ENCODE measurements at places on chromosomes 16 and 17. TPM values are rescaled to one million over a fixed set of nuclear protein-coding genes. Genes with fewer than 3 reads are reported as not detected.

CHRNE gene
- total RNA-seq, result 0.82 TPM

NDUFB10 gene
- 76.6 TPM for total RNA-seq

MYH2 gene
- not detected for total RNA-seq

GHDC gene
- total RNA-seq, result 6.9 TPM

SMPD3 gene
- total RNA-seq, result 64.8 TPM

NPB gene
- total RNA-seq, result 1.2 TPM

DNA sequence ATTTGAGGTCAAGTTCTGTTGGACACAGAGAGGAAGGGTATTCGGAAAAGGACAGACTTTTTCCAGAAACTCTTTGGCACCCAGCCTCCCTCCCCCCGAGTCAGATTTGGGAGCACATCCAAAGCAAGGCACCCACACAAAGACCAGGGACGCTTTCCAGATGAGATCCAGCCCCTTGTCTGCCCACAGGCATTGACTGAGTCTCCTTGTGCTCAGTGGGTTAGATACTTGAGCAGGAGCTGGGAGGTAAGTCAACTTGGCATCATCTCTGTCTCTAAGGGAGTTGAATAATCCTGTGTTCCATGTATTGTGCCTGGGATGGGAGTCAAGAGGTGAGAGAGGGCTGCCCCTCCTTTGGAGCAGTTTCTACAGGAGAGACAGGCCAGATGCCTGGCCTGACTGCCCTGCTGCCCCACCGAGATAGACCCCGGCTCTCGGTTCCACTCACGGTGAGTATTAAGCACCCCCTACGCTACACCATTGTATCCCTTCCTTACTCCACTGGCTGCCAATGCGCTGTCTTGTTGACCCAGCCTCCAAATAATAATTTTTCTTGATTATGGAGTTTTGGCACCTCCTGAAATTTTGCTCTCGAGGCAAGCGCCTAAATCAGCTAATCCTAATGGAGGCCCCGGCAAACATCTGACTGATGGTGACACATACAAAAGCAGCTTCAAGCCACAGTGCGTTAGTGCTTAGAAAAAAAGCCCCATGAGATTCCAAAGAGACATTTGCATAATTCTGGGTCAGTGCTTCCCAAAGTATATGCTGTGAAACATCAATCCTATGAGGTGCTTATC is 29.6 kb upstream of the MAP3K14 start:
- no peak for DNase-seq

DNA sequence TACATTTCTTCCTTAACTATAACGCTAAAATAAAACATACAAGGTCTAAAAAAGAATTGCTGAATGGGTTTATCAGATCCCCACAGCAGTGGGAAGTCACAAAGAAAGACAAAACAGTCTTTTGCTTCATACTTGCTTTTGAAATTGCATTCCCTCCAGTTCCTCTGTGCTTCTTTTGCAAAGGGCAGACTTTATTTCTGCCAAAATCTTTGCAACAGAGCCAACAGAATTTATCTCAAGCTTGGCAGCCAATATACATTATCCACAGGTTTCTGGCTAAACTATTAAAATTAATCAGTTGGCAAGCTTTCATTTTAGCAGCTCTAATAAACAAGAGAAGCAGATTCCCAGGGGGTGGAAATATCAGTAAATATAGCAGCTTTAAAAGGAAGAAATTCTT is 378.9 kb upstream of the CA10 start:
- DNase-seq, result no peak

DNA sequence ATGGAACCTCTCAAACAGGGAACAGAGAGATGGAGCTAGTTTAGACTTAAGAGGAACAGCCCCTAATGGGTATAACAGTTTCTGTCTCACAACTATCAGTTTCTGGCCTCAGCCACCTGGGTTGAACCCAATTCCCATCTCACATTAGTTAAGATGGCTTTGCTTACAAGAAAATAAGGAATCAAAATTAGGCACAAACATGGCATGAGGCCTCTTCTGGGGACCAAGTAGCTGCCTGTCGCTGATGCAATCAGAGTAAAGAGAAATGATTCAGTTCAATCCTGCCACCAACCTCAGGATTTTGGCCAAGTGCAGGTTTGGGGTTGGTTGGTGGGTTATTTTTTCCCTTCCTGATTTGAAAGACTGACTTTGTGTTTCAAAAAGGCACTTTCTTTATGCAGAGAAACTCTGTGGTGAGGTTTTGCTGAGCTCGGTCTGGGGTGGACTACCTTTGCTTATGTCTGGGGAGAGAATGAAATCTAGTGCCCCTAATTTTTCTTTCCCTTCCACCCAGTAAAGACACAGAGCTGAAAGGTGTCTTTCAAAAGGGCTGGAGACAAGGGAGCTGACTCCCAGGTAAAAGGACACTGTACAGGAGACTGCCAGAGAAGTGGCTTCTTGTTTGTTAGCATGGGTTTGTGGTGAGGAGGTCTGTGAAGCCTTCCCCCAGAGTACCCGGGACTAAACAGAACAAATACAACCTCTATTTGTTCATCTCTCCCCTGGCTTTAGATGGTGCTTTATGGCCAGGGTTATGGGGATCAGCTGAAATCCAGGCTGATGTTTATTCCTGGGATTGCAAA is 44.8 kb upstream of the NFAT5 start:
- no peak for DNase-seq

DNA sequence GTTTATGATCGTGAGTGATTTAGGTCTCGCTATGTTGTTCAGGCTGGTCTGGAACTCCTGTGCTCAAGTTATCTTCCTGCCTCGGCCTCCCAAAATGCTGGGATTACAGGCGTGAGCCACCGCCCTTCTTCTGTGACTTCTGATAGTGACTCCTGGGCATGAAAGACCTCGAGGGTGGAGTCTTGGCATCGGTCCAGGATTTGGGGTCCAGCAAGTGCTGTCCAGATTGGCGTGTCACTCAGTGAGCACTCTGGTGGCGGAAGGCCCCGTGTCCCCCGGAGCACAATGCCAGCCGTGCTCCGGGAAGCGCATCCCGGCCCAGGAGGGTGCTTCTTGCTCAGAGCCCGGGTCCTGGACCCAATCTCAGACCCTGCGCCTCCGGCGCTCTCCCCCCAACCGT is 6.8 kb downstream of the OR1F1 start:
- no peak for DNase-seq

- no peak for DNase-seq
These were observed 9.1 kb upstream of the PHF12 start for GRCh38 chr17:28960256-28961061.

DNA sequence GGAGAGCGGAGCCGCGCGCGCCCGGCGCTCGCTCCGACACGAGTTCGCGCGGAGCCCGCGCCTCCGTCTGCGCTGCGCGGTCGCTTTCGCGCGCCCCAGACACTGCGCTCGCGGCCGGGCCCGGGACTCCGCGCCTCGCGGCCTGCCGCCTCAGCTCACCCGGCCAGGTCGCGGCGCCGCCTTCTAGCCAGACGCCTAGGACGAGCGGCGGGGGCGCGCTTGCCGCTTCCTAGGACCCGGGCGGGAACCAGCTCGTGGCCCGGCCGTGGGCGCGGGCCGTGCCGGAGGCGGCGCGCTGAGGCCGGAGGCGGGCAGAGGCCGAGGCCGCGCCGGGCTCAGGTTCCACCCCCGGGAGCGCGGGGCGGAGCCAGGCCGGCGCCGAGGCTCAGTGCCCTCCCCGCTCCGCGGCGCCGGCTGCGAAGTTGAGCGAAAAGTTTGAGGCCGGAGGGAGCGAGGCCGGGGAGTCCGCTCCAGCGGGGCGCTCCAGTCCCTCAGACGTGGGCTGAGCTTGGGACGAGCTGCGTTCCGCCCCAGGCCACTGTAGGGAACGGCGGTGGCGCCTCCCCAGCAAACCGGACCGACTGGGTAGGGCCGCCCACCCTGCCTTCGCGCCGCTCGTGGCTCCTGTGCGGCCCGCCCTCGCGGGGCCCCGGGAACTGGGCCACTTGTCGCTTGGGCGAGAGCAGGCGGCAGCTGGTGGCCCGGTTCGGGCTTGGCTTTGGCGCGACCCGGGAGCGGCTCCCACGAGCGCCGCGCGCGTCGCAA is at the start of gene SPHK1:
SPHK1 (plus strand) TSS at position 388 of the 765 bp plus-strand sequence. CDS start 1,036 bp downstream, outside the sequence.
- peak; percentile 82 for DNase-seq

- DNase-seq, result no peak
These were observed 5.9 kb downstream of the B3GNT9 start for GRCh38 chr16:67144943-67145342.

DNA sequence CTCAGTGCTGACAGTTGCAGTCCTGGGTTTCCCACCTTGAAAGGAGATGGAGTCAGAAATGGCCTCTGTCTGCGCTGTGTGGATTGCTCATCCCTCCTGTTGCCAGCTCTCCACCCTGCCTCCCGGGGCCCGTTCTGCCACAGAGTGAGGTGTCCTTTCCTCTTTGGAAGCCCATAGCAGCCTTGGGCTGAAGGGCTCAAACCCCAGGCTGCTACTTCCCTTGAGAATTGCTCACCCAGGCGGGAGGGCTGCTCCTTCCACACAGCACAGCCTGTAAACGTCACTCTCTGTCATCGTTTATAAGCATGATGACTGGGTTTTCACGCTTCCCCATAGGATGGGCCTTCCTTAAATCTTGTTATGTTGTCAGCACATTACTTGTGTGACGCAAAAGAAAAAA is 62.7 kb downstream of the FOXK2 start:
- no peak for DNase-seq
